ENCODE measurements at places on chromosomes 7 and 10. TPM values are rescaled to one million over a fixed set of nuclear protein-coding genes. Genes with fewer than 3 reads are reported as not detected.

The TMEM130 gene
- 1.0 TPM for total RNA-seq

The NME8 gene
- not detected for total RNA-seq

The CALD1 gene
- total RNA-seq, result 684 TPM

The LRRC17 gene
- 103 TPM for total RNA-seq

The APBB1IP gene
- 0.26 TPM for total RNA-seq

The HMX3 gene
- not detected for total RNA-seq

The CALN1 gene
- total RNA-seq, result not detected

The HOXA1 gene
- 0.52 TPM for total RNA-seq

The CARD11 gene
- total RNA-seq, result not detected

The INA gene
- 1.3 TPM for total RNA-seq

The TEX47 gene
- not detected for total RNA-seq

The KNDC1 gene
- total RNA-seq, result 0.86 TPM

The GATA3 gene
- total RNA-seq, result not detected

The GRM3 gene
- total RNA-seq, result not detected
